ENCODE measurements at places on chromosomes 2 and 18.

GRCh38 chr18:76429262-76430126, 65.5 kb downstream of the ZNF516 start:
- DNase-seq, result no peak

GRCh38 chr2:217585362-217585761, 417.4 kb downstream of the TNS1 start:
- DNase-seq, result no peak

GRCh38 chr2:145692971-145693478, 1173.1 kb upstream of the ZEB2 start:
- DNase-seq, result peak; percentile 99

DNA sequence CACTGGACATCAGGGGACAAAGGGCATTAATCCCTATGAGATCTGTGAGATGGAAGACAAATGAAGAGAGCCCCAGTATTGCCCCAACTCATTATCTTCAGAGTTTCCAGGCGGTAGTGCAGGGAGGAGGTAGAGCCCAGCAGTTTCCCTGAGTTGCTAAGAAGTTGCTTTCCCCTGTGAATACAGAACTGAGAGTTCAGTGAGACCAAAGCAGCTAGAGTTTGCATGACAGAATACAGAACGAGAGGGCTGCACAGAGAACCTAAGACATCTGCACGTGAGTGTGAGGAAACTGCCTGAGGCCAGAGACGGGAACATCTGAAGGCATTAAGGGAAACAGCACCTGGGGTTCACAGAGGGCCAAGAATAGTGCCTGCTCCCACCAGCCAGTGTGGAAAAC, 18.1 kb upstream of the PGAP1 start:
- no peak for DNase-seq

DNA sequence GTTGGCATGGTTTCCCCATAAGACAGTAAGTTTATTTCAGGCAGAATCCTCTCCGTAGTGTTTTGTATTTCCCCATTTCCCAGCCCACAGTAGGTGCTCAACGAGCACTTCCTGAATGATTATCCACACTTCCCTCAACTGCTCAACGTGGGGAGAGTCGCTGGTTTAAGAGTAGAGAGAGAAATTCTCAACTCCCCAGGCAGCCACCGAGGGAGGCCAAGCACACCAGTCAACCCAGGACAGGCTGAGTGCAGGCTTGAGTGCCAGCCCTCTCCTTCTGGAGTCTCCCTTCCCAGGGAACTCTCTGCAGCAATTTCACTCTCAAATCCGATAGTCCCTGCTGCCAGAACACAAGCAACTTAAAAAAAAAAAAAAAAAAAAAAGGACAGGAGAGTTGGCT, 92.0 kb upstream of the LMAN1 start:
- no peak for DNase-seq

GRCh38 chr2:108605947-108606346, 71.7 kb downstream of the LIMS1 start:
- no peak for DNase-seq

GRCh38 chr18:13260197-13260934, 41.8 kb downstream of the LDLRAD4 start:
- no peak for DNase-seq

DNA sequence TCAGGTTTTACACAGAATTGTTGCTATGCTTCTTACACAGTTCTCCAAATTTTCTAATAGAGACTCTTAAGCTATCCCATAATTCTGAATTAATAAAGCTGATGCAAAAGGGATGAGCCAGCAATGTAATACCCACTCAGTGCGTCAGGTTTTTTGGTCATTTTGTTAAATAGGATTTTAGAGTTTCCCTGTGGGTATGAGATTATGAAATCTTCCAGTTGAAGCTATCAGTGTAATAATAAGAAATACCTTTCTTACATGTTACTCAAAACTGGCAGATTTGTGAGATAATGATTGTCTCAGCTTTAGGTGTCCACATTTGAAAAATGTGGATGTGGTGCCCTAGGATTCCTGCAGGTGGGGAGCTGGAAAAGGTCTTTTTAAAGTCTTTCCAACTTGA, 44.5 kb downstream of the SOCS6 start:
- no peak for DNase-seq

DNA sequence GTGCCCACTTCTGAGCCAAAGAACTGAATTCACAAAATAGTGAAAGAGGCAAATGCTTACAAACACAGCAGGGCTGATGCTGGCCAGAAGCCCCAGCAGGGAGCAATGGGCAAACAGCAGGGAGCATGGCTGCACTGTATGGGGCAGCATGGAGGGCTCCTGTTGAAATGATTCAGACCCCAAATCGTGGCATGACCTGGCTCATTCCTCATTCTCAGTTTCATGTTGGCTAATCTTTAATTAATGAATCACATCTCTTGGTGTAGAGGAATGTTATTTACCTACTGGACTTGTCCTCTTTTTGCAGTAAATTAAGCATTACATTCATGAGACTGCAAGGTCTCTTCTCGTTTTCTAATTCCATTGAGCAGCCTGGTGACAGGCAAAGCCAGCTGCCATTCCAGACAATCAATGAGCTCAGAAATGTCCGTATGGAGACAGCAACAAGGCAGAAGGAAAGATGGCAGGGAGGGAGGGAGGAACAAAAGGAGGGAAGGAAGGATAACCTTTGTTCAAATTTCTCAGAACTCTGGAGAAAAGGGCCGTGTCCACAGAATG, 84.9 kb upstream of the ST8SIA3 start:
- no peak for DNase-seq

- DNase-seq, result no peak
These were observed 45.1 kb downstream of the COL5A2 start for GRCh38 chr2:189134485-189134884.

DNA sequence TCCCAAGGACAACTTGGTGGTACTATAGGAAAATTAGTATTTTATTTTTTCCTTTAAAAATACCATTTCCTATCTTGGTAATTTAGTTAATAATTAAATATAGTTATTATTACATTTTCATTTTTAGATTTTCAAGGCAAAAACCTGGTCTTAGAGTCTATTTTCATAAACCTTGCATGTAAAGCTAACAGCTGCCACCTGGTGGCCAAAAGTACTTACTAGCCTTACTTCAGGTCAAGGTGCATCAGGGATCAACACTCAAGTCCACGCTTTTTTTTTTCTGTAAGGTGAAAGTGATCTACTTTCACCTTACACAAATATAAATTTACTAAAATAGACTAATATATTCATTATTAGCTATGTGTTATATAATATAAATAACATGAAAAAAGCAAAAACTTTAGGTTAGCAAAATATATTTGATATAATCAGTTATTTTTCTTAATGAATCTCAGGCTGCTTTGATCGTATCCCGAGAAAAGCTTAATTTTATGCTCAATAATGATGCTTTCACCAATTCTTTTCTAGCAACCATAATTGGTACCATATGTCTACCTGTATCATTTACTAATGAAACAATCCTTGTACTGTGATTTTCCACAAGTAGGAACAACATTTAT, 62.5 kb downstream of the RELCH start:
- DNase-seq, result peak; percentile 92

GRCh38 chr18:22943847-22944246, 10.7 kb downstream of the RBBP8 start:
- no peak for DNase-seq

- DNase-seq, result no peak
These were observed 191.4 kb downstream of the TMEM163 start for GRCh38 chr2:134527381-134527780.

- peak; percentile 31 for DNase-seq
These were observed 204.1 kb downstream of the NDUFA10 start for GRCh38 chr2:239820836-239821693.

GRCh38 chr2:38386377-38386776, 9.3 kb upstream of the ATL2 start:
- peak; percentile 66 for DNase-seq

- no peak for DNase-seq
These were observed 69.3 kb upstream of the ITGB6 start for GRCh38 chr2:160269365-160269764.

GRCh38 chr2:236899146-236899545, 186.5 kb upstream of the COPS8 start:
- DNase-seq, result no peak

- no peak for DNase-seq
These were observed 639.1 kb upstream of the SLC39A10 start for GRCh38 chr2:195017890-195018289.

DNA sequence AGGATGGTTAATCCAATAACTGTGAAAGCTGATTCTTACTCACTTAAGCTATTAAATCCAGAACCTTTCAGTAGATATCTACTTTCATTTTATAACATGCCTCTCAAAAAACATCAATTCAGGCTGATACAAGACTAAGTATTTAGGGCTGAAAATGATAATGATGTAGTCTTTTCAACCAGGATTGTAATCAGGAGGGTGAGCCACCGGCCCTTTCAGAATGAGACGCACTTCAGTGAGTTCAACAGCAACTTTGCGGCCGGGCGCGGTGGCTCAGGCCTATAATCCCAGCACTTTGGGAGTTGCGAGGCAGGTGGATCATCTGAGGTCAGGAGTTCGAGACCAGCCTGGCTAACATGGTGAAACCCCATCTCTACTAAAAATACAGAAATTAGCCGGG, 30.4 kb downstream of the RBMS1 start:
- DNase-seq, result no peak

DNA sequence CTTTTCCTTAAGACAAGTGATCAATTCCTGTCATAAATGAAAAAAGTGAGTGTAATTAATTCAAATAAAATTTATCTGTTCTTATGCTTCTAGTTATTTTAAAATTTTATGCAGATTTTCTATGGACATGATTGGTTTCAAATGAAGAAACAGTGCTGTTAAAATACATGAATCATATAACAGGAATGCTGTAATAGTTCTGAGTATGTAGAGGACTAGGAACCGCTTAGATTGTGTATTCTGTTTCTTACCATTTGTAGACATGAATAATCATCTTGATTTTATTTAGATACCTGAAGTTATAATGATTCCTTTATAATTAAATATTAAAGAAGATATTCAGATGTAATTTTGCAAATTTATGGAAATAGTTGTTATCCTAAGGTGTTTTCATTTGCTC, 3.5 kb downstream of the ACTR2 start:
- no peak for DNase-seq

GRCh38 chr2:161165811-161166210, 5.6 kb downstream of the TANK start:
- peak; percentile 64 for DNase-seq

DNA sequence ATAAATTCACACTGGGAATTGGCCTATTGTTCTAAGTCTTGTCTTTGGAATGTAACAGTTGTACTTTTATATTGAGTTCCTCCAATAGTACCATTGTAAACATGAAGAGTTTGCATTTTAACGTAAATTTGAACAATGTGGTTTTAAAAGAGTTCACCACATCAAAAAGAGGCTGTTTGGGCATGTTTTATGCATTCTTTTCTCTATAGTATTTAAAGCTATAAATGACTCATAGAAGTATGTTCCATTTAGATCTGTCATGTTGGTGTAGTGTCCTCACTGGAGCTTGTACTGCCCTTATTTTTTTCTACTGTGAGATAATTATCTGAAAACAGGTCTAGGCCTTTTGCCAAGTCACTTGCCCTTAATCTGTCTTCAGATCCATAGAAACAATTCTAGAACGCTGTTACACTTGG, 141.9 kb downstream of the RHBDD1 start:
- DNase-seq, result peak; percentile 82

GRCh38 chr2:62140426-62141141, 55.3 kb upstream of the B3GNT2 start:
- DNase-seq, result no peak

- no peak for DNase-seq
These were observed 303.4 kb downstream of the ALK start for GRCh38 chr2:29618024-29618423.

- DNase-seq, result no peak
These were observed 157.5 kb upstream of the ID2 start for GRCh38 chr2:8524388-8524787.

- DNase-seq, result peak; percentile 68
These were observed 168.6 kb upstream of the SIX2 start for GRCh38 chr2:45177870-45178269.

- no peak for DNase-seq
These were observed 204.8 kb upstream of the SH3BP4 start for GRCh38 chr2:234747032-234747431.

GRCh38 chr2:161370981-161371380, 45.1 kb upstream of the TBR1 start:
- DNase-seq, result no peak

DNA sequence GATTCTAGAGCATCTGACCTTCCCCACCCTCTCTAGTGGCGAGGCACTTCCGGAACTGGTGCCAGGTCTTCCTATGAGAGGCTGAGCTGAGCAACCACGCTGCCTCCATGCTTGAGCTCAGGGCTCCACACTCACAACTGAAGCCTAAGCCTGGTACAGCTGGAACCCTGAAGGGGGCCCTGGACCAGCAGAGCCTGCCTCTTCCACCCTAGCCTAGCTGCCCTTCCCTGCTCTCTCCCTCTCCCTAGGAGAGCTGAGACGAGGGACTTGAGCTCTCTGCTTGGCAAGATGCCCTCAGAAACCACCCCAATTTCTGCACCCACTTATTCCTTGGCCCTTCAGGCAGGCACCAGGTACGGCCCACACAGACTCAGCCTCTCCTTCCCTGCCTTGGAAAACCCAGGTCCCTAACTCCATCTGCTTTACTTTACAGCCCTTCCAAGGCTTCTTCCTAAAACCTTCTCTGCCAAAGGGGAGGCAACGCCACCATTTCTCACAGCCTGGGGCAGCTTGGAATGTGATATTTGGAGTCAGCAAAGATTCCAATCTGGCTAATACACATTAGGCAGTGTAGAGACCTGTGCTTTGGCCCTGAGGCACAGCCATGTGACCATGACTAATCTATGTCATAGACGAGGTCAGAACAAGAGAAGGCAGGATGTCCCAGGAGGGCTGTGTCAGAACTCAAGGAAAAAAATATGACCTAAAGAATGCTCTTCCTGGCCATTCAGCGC, 18.8 kb downstream of the COX7A2L start:
- no peak for DNase-seq

- peak; percentile 80 for DNase-seq
These were observed 2.6 kb upstream of the PTPN2 start for GRCh38 chr18:12886498-12887126.

GRCh38 chr2:36339607-36340218, 15.9 kb upstream of the CRIM1 start:
- no peak for DNase-seq

- no peak for DNase-seq
These were observed 40.1 kb downstream of the SCG2 start for GRCh38 chr2:223562078-223562477.

DNA sequence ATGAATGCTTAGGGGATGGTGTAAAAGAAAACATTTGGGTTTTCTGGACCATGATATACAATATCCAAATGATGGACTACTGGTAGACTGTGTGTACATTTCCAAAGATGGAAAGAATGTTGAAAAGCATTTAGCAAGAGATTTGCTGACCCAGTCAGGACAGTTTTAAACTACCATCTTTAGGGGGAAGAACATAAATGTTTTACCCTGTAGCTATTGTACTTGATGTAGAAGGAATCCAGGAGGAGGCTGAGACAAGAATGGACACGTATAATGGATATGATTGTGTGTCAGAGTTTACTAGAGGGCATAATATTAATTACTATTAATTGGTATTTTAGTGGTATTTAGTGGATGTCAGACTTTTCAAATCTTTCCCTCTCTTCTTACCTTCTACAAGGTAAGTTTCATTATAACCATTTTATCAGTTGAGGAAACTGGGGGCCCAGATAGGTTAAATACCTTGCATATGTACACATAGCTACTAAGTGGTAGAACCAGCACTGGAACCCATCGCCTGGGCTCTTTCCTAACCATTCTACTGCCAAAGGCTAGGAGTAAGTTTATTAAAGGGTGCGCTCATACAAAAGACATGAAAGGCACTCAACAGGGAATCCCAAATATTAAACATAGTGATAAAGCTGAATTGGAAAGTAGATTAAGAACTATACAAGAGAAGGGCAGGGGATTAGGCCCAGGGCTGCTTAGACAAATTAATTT, 8.9 kb downstream of the TACR1 start:
- DNase-seq, result no peak

Measured in hematopoietic multipotent progenitor cell treated with erythropoietin and hydrocortisone succinate and interleukin-3 and kit ligand, for 6 days (in vitro differentiated cells).